ENCODE measurements at places on chromosomes 16 and 17. TPM values are rescaled to one million over a fixed set of nuclear protein-coding genes. Genes with fewer than 3 reads are reported as not detected.

The FTO gene
- polyA plus RNA-seq = 92.2 TPM

The PLK1 gene
- polyA plus RNA-seq = 19.4 TPM

The CHD3 gene
- 239 TPM for polyA plus RNA-seq

The FA2H gene
- polyA plus RNA-seq = 4.7 TPM

- no peak for DNase-seq
Observed at GRCh38 chr17:36786867-36787266, 150.4 kb upstream of the LHX1 start.

DNA sequence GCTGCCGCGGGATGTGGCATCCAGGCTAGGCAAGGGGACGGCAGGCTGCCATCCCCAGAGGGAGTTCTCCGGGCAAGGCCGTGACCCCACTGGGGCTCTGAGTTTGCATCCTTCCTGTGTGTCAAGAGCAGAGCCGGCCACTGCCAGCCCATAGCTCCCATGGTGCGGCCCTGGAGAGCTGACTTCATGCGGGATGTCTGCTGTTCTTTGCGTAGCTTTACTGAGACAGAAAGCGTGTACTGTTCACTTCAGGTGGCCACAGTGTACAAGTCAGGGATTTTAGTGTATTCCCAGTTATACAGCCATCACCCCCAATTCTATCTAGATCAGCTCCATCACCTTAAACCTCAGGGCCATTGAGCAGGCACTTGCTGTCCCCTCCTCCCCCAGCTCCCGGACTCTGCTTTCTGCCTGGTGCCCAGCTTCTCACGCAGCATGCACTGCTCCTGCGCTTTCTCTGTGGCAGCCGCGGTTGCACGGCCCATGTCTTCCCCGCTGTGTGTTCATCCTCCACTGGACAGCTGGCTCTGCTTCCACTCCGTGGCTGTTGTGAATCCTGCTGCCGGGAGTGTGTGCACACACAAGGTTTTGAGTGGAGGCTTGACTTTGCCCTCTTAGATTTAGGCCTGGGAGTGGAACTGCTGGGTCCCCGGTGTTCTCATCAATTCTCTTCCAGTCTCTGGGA is 71.2 kb downstream of the KLHDC4 start:
- no peak for DNase-seq

DNA sequence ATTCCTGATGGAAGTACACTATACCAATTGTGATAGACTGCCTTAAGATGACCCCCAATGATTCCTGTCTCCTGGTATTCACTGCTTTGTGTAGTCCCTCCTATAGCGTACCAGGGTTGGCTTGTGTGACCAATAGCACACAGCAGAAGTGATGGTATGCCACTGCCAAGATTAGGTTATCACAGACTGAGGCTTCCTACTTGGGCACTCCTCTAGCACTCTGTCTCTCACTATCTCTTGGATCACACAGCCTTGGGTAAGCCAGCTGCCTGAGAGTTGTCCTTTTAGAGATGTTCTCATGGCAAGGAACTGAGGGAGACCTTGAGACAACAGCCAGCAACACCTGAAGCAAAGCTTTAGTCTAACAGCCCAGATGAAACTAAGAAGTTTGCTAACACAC is 12.7 kb upstream of the AMFR start:
- no peak for DNase-seq

DNA sequence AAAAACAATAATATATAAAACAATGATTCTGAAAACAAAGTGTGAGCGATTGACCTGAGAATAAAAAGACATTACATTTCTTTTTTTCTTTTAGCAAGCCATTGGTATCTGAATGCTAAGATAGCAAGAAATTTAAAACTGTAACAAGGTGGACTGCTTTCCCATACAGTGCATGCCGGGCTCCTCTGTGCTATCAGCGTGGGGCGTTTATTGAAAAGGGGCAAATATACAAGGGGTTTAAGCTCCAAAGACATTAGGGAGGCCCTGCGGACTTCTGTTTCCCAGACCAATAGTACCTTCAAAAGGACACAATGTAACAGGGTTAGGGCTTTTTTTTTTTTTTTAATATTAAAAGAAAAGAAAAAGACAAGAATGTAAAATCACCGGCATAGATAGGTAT is 261.3 kb downstream of the ZFHX3 start:
- DNase-seq = no peak

GRCh38 chr16:30340621-30341020 is 14.5 kb downstream of the CD2BP2 start:
- DNase-seq = no peak

GRCh38 chr17:40115101-40115436 is 6.7 kb upstream of the MSL1 start:
- no peak for DNase-seq

DNA sequence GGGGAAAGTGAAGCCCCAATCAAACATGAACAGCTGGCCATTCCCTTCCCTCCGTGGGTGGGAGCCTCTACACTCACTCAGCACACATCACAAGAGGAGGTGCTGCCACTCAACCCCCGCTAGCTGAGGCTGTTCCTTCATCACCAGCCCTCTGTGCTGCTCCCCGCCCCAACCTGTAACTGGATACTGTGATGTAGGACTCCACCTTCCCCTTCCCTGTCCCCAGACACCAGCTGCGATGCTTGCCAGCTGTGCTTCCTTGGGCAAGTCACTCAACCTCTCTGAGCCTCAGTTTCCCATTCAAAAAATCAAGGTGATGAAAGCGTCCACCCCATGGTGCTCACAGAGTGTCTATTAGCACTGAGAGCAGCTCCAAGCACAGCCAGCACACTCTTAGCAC is 273.2 kb downstream of the MRTFB start:
- no peak for DNase-seq

DNA sequence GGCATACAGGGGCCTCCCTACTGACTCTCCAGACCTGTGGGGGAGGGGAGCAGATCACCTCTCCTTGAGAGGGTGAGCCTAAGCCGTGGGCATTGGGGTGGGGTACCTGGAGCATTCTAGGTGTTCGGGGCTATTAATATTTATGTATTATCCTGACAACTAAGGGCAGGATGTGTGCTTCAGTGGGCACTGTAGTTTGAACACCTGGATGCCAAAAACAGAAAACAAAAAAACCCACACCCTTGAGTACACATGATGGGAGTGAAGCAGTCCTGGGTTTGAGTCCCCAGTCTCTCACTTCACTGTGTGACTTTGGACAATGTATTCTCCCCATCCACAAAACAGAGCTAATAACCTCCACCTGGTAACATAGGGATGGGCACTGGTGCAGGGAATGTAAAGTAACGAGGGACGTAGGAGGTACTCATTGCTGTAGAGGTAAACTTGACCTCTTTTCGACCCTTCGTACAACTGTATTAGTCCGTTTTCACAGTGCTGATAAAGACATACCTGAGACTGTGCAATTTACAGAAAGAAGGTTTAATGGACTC is 257.8 kb downstream of the CPPED1 start:
- no peak for DNase-seq

DNA sequence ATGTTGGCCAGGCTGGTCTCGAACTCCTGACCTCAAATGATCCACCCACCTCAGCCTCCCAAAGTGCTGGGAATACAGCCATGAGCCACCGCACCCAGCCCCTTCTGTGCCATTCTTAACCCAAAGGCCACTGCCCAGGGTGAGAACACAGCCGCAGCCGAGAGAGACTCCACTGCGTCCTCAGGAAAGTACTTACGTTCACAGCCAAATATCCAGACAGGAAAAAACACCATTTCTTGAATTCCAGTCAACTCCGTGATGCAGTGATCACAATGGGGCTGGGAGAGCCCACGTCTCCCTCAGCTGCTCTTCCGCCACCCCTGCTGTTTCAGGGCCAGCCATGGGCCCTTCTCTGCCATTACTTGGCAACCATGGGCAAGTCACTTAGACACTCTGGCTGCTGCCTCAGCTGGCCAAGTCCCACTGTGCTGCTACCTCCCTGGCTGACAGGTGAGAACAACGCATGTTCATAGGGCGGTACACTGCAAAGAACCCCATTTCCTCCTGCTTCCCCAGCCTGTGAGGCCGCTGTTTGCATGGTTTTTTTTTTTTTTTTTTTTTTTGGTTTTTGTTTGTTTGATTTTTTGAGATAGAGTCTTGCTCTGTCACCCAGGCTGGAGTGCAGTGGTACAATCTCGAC is 4.3 kb downstream of the CDIP1 start:
- no peak for DNase-seq

DNA sequence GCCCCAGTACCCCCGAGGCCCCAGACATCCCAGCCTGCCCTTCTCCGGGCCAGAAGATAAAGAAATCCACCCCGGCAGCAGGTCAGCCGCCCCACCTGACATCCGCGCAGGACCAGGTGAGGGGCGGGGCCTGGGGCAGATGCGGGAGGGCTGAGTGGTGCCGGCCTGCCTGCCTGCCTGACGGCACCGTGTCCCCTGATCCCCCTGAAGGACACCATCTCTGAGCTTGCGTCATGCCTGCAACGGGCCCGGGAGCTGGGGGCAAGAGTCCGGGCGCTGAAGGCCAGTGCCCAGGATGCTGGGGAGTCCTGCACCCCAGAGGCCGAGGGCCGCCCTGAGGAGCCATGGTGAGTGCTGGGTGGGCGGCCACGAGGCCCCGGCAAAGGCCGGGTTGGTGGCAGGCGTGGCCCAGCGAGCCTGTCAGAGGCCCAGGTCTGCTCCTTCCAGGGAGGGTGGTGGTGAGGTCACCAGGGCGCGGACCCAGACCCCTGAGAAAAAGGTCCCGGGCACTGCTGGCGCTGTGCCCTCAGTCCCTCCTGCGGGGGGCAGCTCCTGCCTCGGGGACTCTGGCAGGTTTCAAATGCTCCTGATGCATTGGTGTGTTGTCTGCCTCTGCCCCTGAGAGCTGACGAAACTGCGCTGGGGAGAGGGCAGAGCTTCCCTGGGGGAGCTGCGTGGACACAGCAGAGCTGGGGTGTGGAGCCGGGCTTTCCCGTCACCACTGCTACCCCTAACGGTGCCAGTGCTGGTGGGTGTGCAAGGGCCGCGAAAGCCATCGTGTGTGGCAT is 1.2 kb downstream of the CDT1 start:
- DNase-seq = no peak
